Prostate gland (tissue), 2 donors: ENCODE measurements at places on chromosomes 11 and 22. TPM values are rescaled to one million over a fixed set of nuclear protein-coding genes. Genes with fewer than 3 reads are reported as not detected.

The RIBC2 gene
- 7.4 TPM for total RNA-seq

The OR51I1 gene
- total RNA-seq = not detected

GRCh38 chr22:38503021-38503420 lies 3.1 kb downstream of the DDX17 start:
- DNase-seq = no peak

DNA sequence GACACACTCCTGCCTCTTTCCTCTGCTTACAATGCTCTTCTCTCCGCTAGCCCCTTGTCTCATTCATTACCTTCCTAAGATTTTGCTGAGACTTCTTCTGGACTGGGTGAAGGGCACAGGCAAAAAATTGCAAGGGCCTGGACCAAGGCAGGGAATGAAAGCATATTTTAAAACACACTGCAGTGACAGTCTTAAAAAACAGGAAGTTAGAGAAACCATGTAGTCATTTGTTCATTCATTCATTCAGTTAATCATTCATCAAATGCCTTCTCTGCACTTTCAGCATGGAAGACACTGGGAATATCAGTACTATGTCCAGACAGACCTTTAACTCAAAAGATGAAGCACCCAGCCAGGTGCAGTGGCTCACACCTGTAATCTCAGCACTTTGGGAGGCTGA lies 44.9 kb upstream of the SWAP70 start:
- DNase-seq = no peak

DNA sequence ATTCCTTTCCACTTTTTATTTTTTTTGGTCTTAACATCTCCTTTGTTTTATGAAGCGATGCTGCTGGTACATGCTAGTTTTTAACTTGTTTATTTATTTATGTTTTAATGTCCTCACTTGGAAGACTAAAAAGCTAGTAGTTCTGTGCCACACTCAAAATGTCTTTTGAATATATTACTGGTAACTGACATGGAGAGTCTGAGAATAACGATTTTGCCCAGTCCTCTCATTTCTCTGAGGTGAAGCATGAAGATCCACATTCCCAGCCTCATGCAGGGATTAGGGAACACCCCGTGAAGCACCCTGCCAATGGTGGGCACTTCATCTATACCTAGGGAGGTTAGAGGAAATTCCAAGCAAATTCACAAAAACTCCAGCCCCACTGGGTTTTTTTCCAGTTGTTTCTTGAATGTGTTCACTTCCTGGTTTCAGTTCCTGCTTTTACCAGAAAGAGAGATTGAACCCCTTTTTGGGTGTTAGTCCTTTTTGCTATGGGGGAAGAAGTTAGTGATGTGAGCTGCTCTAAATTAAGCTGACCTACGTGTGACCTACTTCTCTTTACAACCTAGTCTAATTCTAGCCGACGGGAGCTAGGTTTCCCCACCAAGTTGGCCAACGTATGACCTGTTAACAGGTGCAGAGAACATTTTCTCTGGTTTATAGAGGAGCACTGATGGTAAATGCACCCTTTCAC lies 106.1 kb downstream of the SLC1A2 start:
- no peak for DNase-seq
